ENCODE measurements at places on chromosomes 13 and 19. TPM values are rescaled to one million over a fixed set of nuclear protein-coding genes. Genes with fewer than 3 reads are reported as not detected.

ARL11 gene
- polyA plus RNA-seq: 0.56 TPM

- DNase-seq: no peak
Measured at GRCh38 chr19:10320602-10321416, 5.0 kb upstream of the FDX2 start.

DNA sequence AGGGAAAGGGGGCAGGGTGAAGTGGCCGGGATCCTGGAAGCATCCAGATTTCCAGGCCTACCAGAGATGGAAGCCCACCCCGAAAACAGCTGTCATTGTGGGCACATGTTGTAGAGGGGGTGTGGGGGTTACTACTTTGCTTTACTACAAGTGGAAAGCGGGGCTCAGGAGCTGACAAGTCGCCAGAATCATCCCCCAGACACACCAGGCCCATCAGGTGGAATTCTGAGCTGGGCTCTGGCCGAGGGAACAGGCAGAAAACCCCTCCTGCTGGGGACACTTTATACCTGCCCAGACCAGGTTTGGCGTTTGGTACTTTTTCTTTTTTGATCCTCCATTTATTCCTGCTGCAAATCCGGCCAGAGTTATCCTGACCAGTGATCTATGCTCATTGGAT is 3.8 kb downstream of the CDX2 start:
- DNase-seq: no peak

DCT gene
- polyA plus RNA-seq: 0.24 TPM

IL12RB1 gene
- polyA plus RNA-seq: 0.58 TPM

DNA sequence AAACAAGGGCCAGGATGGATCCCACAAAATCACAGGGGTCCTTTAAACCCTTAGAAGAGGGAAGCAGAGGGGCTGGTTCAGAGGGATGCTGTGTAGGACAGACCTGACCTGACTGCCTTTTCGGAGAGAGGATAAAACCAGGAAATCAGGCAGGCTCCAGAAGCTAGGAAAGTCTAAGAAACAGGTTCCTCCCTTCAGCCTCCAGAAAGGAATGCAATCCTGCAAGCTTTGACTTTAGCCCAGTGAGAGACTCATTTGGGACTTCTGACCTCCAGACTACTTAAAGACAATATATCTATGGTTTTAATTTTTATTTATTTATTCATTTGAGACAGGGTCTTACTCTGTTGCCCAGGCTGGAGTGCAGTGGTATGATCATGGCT is 5.3 kb downstream of the RAB20 start:
- DNase-seq: no peak

GRCh38 chr19:3782903-3783302 is 3.3 kb downstream of the MATK start:
- no peak for DNase-seq

CASP14 gene
- not detected for polyA plus RNA-seq

ZNF799 gene
- polyA plus RNA-seq: 14.4 TPM

DNA sequence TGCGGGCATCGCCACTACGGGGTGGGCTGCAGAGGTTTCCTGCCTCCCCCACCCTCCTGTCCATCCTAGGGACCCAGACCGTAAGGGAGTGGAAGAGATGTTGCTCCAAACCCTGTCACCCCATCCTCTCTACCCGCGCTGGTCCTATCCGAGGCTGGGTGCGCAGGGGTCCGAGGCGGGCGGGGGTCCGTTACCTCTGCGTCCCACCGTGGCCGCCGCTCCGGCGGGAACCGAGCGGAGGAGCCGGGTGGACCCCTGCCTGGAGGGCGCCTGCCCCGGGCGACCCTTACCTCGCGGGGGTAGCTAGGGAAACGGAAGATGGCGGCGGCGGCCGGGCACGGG is at the start of gene DGKH:
TSS of gene DGKH (plus strand) at position 307 of the 342 bp plus-strand sequence. CDS start 126 bp downstream, outside the sequence.
- no peak for DNase-seq

CXCL17 gene
- 20.8 TPM for polyA plus RNA-seq

- no peak for DNase-seq
Measured at GRCh38 chr19:58385891-58386575, 1.0 kb upstream of the RPS5 start.

DNA sequence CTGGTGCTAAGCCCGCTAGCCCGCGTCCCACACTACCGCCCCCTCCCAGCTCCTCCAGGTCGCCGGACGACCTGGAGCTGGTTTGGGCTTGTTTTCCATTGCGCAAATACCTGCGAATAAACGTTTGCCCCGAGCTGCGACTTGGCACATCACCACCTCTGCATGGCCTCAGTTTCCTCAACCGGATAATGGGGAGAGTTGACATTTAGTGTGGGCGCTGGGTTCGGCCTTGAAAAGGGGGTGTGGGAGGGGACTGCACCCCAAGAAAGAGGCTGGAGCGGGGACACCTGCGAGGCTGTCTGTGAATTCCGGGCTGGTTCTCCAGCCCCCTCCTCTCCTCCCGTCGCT is 11.0 kb upstream of the JUND start:
- no peak for DNase-seq

GRCh38 chr13:35293579-35294226 is 182.8 kb downstream of the MAB21L1 start:
- DNase-seq: no peak

DNA sequence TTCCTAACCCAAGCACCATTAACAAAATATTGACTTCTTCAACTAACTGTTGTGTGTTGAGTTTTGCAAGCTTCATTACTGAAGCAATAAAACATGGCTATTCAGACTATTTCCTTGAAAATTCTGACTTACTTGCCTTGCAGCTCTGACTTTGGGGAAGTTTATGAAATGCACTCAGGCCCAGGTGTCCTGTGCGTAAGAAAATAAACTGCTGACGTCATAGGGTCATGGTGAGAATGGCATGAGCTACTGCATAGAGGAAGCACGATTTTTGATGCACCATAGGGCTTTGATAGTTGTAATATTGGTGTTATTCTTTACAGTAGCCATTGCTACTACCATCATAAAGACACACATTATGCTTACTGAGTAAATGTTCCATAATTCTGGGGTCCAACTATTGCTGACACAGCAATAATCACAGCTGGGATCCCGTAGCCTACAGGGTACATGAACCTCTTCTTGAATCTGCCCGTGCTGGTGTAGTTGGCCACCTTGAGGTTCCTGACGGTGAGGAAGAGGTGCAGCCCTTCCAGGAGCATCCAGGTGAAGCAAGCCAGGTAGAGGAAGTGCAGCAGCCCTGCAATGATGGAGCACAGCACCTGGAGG is 57.9 kb downstream of the MBD3L2B start:
- DNase-seq: no peak

DNA sequence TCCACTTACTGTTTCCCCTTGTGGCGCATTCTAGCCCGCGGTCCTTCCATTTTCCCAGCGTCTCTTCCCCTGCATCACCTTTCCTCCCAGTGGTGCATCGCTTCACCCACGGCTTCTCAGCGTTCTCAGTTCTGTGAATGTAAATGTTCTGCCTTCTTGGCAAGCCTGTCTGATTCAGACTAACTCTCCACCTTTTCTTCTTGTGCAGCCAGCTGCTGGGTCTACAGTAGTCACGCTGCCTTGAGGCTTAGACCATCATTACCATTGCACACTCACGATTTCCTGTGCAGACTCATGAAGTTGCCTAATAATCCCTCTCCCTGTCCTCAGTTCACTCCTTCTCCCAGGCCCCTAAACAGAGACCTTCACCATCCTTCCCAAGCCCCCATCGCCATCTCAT is 75.0 kb downstream of the DHRS12 start:
- DNase-seq: no peak

- DNase-seq: no peak
Measured at GRCh38 chr13:24249624-24250023, 59.8 kb upstream of the C1QTNF9 start.

All from right lung (tissue), 10 donors.